Testis (tissue), 5 donors: ENCODE measurements at places on chromosomes 4 and X. TPM values are rescaled to one million over a fixed set of nuclear protein-coding genes. Genes with fewer than 3 reads are reported as not detected.

DNA sequence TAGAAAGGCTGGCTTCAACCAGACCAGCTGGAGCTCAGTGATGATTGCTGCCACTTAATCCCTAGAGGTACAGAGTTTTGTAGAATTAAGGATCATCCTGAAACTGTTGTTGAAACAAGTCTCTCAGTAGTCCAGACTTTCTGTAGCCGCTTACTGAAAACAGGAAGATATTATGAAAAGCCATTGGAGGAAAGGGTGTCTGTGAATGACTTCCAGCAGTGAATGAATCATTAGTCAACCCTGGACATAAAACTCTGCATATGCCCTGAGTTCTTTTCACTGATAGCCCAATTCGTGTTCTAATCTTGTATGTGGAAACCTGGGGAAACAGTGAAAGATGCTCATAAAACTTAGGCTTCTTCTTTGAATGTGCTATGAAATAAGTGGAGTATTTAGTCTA is 14.8 kb downstream of the HOPX start:
- DNase-seq: no peak

- no peak for DNase-seq
These were observed 112.4 kb downstream of the RNF150 start for GRCh38 chr4:141020801-141021261.

DNA sequence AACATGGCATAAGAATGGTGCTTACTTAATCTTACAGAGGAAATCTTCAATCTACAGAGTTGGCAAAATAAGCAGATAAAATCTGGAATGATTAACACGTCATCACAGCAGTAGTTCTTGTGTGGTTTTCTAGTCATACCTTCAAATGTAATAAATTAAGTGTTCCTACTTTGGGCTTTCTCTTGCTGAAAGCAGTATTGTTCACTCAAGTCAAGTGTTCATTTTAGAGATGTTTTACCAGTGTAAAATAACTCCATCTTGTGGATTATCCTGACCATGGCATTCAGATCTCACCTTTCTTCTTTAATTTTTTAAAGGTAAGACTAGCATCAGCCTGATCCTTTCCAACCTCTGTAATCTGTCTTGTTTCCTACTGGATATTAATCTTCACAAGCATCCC is 72.9 kb downstream of the ADAMTS3 start:
- no peak for DNase-seq

GRCh38 chr4:189060104-189060503 is 880.6 kb upstream of the FRG1 start:
- no peak for DNase-seq

DNA sequence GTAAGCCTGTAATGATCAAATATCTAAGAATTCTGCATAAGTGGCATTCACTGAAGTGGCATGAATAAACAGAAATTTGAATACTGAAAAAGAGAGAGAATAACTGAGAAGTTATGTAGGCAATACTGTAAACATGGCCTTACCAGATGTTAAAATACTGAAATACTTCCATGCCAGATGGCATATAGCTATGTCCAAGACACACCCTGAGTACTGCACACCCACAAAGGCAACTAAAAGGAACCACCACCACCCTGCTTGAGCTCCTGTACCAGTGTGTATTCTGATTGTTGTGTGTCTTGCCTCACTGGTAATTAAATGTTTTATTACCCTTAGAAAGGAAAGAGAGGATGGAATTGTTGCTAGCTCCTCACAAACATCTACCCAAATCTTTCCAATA is 192.1 kb downstream of the ADAMTS3 start:
- DNase-seq: no peak

DNA sequence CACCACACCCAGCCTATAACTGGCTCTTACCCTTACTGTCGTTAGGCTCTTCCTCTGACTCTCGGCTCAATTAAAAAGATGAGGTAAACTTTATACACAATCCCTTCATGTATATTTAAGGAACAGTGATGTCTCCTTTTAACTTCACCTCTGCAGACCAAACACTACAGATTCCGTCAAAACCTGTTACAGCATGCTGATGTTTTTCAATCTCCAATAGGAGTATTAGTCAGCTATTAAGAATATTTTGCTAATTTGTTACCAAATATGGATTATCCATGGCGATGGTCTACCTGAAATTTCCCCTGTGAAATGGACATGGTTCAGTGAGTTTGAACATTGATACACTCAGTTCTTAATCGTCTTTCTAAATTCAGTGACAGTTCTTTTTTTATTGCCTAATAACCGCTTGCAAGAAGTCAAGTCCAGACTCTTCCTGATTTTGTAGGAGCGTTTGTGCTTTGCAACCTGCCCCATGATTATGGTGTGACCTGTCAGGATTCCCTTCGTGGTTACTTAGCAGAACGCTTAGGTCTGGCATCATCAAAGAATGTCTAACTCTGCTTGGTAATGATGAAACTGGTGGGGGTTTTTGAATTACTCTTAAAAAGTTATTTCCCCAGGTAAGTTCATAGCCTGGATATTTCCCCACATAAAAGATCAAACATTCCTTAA is 72.2 kb upstream of the STOX2 start:
- no peak for DNase-seq

- DNase-seq: no peak
These were observed 614.1 kb downstream of the PCDH7 start for GRCh38 chr4:31334086-31334910.

DNA sequence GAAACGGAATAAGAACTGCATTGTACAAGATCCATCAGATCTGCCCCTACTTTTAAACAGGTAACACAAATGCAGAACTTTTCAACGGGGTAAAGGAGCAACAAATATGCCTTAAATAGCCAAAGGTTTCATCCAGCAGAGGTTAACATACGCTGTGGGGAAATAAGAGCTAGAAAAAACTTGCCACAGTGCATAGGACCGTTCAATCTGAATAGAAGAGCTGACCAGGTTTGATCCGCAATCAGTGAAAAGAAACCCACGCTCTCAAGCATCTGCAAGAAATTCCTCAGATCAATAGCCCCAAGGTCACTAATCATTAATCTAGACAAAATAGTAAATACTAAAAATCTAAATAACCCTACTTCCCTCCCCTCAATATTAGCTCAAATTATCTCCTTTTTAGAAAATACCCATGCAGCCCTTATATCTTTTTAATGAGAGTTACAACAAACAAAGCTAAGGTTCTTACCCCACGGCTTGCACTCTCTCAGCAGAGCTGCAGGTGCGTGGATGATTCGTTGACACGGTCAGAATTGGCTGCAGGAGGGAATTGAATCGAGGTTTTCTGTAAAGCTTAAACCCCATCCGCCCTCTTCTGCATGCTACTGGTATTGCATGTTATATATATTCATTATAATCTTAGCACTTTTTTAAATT is at the start of gene TLR10:
TLR10 (minus strand) TSS at position 539 of the 657 bp plus-strand sequence. CDS start 7,400 bp downstream, outside the sequence.
- DNase-seq: peak; percentile 37

DNA sequence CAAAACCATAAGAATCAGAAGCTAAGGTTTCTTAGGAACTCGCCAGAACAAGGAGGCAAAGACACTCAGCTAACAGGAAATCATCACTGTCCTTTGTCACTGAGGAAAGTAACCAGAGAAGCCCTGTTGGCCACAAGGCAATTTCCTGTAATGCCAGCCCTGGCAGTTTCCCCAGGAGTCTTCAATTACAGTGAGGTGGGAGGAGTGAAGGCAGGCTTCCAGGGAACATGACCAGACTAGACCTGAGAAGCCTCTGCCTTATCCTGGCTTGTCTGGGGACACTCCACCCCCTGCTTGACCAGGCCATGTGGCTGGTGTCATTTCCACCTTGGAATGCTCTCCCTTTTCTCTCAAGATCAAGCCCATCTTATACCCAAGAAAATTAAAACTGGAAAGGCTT is 125.3 kb downstream of the COL4A6 start:
- peak; percentile 26 for DNase-seq

DNA sequence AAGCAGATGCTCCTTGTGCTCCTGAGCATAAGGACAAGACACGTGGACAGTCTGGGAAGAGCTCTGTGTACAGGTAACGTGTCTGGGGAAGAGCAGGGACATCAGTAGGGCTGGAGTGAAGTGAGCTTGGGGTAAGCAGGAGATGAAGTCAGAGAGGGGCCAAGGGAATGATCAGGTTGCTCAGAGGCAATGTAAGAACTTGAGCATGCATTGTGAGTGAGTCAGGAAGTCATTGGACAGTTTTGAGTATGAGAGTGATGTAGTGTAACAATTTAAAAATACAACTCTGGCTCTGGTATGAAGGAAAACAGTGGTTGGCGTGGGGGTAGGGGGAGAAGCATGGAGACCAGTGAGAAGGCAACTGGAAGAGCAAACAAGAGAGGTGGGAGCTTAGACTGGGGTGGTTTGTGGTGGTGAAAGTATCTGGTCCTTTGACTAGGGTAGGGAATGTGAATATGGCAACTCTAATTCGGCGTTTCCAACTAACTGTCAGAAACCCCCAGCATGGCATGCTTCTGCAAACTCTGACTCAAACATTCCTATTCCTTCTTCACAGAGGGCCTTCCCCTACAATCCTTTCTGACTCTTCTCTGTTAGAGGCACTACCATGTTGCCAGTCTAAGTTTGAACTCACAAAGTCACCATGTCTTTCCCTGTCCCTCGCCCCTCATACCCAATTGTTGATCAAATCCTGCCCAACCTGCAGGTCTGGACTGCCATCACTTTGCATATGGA is 57.2 kb downstream of the STBD1 start:
- DNase-seq: no peak

DNA sequence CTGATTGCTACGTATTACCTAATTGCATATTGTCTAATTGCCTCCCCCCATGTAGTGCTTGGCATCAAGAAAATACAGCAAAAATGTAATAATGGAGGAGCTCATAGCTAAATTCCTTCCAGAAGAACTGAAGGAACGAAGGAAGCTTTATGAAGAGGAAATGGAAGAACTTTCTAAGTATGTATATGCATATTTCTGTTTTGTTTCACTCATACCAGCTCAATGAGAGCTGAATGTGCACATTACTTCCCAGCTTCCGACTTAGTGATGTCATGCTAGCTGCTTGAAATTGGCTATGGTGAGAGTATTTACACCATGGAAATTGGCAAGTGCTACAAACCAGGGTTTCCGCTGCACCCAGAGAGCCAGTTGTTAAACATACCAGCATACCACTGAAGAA is 34.7 kb downstream of the LONRF3 start:
- no peak for DNase-seq

DNA sequence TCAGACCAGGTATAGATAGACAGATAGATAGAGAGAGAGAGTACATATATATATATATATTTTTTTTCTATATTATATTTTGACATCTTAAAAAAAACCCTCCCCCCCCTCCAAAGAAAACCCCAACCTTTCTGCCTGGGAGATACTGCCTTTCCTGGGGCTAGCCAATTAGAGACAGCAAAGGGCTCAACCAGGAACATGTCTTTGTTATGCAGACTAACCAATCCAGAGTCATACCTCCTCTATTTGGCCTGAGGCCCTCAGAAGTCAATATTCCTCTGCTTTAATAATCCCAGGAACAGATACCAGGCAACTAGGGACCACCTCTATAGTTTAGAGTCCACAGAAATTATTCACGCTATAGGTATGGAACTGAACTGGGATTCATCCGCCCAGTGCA is 135.6 kb upstream of the MAD2L1 start:
- no peak for DNase-seq

DNA sequence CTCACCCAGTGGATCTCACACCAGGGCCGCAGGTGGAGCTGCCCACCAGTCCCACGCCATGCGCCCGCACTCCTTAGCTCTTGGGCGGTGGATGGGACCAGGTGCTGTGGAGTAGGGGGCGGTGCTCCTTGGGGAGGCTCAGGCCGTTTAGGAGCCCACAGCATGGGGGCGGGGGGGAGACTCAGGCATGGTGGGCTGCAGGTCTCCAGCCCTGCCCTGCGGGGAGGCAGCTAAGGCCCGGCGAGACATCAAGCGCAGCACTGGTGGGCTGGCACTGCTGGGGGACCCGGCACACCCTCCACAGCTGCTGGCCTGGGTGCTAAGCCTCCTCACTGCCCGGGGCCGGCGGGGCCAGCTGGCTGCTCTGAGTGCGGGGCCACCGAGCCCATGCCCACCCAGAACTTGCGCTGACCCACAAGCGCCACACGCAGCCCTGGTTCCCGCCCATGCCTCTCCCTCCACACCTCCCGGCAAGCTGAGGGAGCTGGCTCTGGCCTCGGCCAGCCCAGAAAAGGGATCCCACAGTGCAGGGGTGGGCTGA is 312.9 kb upstream of the GIMD1 start:
- no peak for DNase-seq

GRCh38 chrX:11528623-11529022 is 137.1 kb downstream of the ARHGAP6 start:
- DNase-seq: no peak

DNA sequence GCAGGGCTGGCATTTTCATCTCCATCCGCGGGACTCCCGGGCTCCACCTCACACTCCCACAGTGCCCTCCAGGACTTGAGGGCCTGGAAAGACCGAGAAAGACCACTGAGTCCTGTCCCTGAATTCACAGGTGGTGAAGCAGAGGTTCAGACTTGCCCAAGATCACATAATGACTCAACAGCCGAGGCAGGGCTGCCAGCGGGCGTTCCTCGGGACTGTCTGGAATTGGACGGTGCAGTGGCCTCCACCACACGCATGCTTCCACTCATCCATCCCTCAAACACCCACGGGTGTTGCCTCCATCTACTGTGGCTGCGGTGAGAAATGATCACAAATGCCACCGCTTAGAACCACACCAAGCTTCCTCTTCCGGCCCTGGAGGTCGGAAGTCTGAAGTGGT is 6.9 kb upstream of the ADRA2C start:
- DNase-seq: no peak

DNA sequence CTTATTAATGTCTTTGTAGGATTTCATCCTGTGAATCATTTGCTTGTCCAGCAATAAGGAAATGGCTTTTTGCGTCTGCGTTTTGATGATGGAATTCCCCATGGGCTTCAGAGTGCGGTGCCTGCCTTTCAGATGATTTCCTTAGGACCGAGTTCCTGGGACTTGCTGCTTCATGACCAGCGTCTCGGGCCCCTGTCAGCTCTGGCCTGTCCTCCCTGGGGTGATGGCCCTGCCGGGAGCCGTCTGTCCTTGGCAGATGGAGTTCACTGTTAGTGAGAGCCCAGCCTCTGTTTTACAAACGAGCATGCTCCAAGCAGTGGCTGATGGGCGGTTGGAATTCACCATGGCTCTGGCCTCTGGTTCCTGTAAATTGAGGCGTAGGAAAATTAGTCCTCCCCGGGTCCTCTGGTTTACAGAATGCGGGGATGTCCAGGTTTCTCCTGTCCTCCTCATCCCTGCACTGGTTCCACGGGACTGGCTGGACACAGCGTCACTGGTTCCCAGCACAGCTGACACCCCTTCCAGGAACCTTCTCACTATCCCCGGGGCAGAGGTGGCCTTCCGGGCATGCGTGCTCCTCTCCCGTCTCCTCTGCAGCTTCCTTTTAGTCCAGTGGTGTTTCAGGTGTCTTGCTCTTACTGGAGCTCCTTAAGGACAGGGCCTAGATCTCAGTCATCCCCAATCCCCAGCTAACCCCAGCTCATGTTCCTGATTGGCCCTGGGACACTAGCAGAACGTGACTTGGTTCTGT is 34.9 kb downstream of the TBC1D14 start:
- DNase-seq: no peak

SSX3 gene
- 26.1 TPM for total RNA-seq

DSPP gene
- total RNA-seq: not detected

FTHL17 gene
- 5.0 TPM for total RNA-seq

HTR2C gene
- 0.31 TPM for total RNA-seq

RAB9A gene
- total RNA-seq: 12.9 TPM

BEX5 gene
- total RNA-seq: 29.4 TPM

PKD2 gene
- total RNA-seq: 24.6 TPM

TMSB15A gene
- total RNA-seq: 3.7 TPM

TMEM33 gene
- total RNA-seq: 42.1 TPM

NPNT gene
- total RNA-seq: 5.4 TPM
